Fibroblast of upper back skin (primary cell): ENCODE measurements at places on chromosomes 12 and 14.

GRCh38 chr14:68499451-68499850, 293.4 kb downstream of the ZFP36L1 start:
- DNase-seq: no peak

DNA sequence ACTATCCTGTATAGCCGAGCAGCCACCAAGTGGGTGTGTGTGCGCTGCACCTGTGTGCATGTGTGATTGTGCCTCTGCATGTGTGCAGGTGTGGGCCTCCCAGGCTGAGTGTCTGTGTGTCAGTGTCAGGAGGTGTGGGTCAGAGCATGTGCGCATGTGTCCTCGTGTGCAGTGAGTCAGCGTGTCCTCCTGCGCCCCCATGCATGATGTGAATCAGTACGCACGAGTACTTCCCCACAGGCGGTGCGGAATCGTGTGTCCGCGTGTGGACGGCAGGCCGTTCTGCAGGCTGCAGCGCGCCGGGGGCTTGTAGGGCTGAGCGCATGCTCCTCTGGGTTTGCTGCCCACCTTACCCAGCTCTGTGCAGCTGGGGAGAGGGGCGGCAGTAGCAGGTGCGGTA, 34.2 kb downstream of the DTX1 start:
- no peak for DNase-seq

DNA sequence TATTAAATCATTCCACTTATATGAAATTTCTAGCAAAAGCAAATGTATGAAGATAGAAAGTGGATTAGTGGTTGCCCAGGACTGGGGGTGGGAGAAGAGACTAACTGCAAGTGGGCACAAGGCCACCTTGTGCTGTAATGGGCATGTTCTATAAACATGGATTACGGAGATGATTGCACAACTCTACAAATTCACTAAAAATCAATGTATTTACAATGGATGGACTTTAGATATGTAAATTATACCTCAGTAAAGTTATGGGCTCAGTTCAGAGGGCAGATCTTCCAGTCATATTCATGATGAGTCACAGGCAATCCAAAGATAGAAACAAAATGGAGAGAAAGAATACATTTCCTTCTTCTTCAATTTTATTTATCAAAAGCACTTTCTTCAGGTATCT, 173.9 kb downstream of the NDUFA12 start:
- no peak for DNase-seq

GRCh38 chr12:96033549-96034389, 1.6 kb downstream of the LTA4H start:
- no peak for DNase-seq

DNA sequence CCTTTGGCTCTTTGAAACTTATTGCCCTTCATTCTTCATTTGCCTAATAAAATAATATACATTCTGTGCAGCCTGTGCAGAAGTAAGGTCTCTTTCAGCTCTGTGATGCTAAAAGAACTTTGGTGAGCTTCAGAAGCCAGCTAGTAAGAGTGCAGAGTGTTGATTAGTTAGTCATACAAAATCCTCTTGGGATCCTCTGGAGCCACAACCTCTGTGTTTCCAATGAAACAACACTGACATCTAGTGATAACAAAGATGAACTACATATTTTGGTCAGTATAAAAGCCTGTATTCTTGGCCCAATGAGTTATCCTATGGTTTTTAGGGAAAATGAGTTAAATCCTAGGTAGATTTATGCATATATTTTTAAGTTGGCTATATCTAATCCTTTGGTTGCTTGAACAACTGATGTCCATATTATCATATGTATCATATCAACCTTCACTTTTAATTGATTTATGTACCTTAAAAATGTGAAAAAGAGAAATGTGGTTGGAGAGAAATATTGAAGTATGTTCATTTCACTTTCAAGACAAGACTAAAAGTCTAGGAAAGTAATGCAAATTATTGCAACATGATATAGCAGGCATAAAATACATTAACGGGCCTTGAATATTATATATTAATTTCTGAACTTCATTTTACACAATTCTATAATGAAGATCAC, 158.4 kb downstream of the KLHL28 start:
- DNase-seq: peak; percentile 74
